ENCODE measurements at places on chromosomes 2 and 18.

GRCh38 chr2:152383702-152384101 is 48.7 kb downstream of the FMNL2 start:
- peak; percentile 46 for DNase-seq

- peak; percentile 93 for DNase-seq
Measured at GRCh38 chr2:227655454-227655853, 11.2 kb upstream of the SCYGR5 start.

GRCh38 chr2:33603416-33603815 is 4.3 kb upstream of the FAM98A start:
- DNase-seq: no peak

DNA sequence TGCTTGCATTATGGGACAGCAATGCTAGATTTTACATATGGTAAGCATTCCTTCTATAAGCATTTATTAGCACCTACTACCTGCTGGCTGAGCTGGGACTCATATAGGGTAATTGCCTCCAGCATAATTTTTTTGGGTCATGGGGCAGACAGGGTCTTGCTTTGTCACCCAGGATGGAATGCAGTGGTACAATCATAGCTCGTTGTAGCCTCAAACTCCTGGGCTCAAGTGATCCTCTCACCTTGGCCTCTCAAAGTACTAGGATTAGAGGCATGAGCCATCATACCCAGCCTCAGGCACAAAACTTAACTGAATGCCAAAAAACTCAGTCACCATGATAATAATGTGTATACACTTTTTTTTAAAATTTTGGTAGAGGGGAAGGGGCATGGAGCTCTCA is 35.3 kb downstream of the TMEM237 start:
- DNase-seq: no peak

GRCh38 chr2:133598769-133599168 is 30.5 kb upstream of the NCKAP5 start:
- DNase-seq: no peak

DNA sequence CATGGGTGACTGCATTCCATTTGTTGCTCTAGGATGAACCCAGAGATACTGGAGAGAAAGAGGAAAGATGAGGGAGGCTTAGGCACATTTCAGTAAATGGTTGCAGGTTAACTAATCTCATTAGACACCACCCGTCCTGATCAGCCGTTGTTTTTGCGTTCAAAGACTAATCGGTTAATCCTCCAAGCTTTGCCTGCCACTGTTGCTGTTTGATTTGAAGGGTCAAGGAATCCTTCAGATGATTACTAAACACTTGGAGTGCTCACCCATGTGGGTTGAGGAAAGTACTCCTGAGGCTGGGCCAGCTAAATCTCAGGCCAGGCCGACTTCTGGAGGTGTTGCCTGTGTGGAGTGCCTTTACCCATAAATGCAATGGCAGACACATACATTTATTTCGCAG is 8.6 kb downstream of the SH3RF3 start:
- DNase-seq: no peak

Data from fibroblast of lung (primary cell).